ENCODE measurements at places on chromosomes 6 and 20.

DNA sequence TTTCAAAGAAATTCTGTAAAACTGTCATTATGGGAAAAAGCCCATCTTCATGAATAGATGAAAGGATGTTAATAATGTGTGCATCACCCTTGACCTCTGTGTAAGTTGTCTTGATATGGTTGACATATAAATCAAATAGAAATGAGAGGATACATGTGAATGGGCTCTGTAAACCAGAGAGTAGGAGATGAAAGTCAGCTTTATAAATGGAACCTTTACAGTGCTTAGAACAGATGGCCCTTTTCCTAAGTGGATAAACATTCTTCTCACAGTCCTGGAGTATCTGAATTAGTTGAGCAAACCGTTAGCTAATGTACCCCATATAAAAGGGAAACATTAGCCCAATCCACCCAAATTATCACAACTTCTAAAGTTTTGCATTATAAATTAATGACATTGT is 57.5 kb downstream of the MYLK4 start:
- no peak for DNase-seq

- DNase-seq: no peak
These were observed 82.6 kb downstream of the PRSS35 start for GRCh38 chr6:83594941-83595340.

DNA sequence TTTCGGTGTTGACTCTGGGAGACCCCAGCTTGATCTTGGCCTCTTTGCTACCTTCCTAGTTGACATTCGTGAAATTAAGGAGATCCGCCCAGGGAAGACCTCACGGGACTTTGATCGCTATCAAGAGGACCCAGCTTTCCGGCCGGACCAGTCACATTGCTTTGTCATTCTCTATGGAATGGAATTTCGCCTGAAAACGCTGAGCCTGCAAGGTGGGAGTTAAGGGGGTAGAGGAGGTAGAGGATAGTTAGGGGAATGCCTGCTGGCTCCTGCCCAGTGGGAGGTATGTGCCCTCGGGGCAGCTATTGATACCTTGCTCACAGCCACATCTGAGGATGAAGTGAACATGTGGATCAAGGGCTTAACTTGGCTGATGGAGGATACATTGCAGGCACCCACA is 22.2 kb downstream of the PLCG1 start:
- DNase-seq: no peak

- no peak for DNase-seq
These were observed 612 bp downstream of the ADAT2 start for GRCh38 chr6:143449714-143450452.

DNA sequence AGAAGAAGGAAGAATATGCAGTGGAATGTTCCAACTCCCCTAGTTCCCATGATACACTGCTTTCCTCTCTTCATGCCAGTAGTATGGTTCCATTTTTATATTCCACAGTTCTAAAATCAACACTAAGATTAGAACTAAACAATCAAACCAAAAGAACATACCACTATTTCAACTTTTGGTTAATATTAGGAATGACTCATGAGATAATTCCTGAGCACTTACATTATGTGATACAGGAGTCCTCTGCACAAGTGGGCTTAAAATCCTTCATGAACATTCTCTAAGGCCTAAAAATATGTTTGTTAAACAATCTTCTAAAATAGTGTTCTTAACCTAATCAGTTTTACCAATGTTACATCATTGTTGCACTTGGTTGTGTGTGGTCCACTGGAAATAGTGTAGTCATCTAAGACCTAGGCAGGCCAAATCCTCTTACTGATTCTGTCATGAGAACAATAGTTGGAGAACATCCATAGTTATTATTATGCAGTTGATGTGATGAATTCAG is 30.3 kb upstream of the RCAN2 start:
- no peak for DNase-seq

DNA sequence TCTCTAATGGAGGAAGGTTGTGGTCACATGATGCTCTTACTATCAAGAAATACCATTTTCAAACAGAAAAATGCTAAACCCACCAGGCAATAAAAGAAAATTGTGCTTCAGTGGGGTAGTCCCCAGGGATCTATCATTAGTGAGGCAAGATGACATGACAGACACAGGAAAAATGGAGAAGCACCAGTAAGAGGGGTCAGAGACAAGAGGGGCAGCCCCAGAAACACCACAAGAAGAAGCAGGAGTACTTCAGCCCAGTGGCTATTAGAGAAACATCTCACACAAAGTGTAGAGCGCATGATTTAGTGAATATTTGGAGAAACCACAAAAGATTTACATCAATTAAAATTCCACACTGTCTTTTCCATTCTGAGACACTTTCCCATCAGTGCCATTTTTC is 10.2 kb upstream of the TMEM200A start:
- DNase-seq: no peak

- no peak for DNase-seq
These were observed at the start of gene SCGN for GRCh38 chr6:25652007-25652515. SCGN (plus strand) TSS chr6:25652215; CDS start chr6:25652404, 189 bp downstream.

- DNase-seq: no peak
These were observed 11.7 kb downstream of the LCA5 start for GRCh38 chr6:79525272-79526100.

- no peak for DNase-seq
These were observed 973 bp downstream of the TRIM38 start for GRCh38 chr6:25963426-25964123.

- no peak for DNase-seq
These were observed 116.3 kb upstream of the SLC2A12 start for GRCh38 chr6:134168590-134169208.
